Activated T-helper 1 cell treated with anti-CD3 and anti-CD28 coated beads, Interleukin-12 subunit alpha, Interleukin-12 subunit beta, Interleukin-2, Interleukin-4 antibody, amounts not matched to agents 30 ng/mL and 10 ng/mL and 1 ng/mL, durations not matched to agents 14 hours and 24 hours and 36 hours (primary cell): ENCODE measurements at places on chromosomes 1 and 21. TPM values are rescaled to one million over a fixed set of nuclear protein-coding genes. Genes with fewer than 3 reads are reported as not detected.

DNA sequence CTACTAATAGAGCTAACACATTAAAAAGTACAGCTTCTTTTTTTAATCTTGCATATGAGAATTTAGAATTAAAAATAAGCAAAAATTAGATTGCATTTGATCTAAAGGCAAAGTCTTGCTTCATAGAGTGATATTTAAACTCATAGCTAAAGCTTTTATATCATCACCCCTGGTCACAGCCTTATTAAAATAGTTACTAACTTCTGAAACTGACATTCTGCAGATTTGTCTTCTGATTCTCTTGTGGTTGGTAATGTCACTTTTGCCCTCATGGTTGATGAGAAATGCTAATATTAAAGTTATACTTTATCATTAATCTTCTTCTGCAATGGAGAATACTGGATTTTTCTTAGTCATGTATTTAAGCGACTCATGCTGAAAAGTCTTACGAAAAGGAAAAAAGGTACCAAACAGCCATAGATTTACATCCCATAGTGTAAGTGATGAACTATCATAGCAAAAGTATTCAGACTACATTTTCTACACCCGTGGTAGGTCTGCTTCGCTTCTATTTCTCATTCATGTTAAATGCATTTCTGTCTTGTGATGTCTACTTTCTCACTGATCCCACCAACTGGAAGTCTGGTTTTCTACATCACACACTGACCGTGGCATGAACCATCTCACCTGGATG is 330.5 kb upstream of the B3GALT2 start:
- peaks cover 3% of the 10 kb centered on the region for H3K27me3 ChIP-seq
- peaks cover 6% of the 10 kb centered on the region for H3K36me3 ChIP-seq
- H3K27ac ChIP-seq, result no peak overlapping the region
- no peaks in the 10 kb centered on the region for H3K4me1 ChIP-seq

LCE2A gene
- total RNA-seq, result not detected in 2 replicates

ETV3L gene
- total RNA-seq, result not detected in 2 replicates

GRCh38 chr1:202010180-202011015 is at the start of gene ELF3:
Gene ELF3 (plus strand): TSS chr1:202010587. CDS start chr1:202011137, 550 bp downstream.
- no peak for DNase-seq
- H3K27ac ChIP-seq, result no peak within 1 kb of the TSS
- H3K27me3 ChIP-seq, result no peaks in the 10 kb centered on the region
- H3K4me3 ChIP-seq, result no peak within 1 kb of the TSS
- H3K4me1 ChIP-seq, result no peaks in the 10 kb centered on the region

DNA sequence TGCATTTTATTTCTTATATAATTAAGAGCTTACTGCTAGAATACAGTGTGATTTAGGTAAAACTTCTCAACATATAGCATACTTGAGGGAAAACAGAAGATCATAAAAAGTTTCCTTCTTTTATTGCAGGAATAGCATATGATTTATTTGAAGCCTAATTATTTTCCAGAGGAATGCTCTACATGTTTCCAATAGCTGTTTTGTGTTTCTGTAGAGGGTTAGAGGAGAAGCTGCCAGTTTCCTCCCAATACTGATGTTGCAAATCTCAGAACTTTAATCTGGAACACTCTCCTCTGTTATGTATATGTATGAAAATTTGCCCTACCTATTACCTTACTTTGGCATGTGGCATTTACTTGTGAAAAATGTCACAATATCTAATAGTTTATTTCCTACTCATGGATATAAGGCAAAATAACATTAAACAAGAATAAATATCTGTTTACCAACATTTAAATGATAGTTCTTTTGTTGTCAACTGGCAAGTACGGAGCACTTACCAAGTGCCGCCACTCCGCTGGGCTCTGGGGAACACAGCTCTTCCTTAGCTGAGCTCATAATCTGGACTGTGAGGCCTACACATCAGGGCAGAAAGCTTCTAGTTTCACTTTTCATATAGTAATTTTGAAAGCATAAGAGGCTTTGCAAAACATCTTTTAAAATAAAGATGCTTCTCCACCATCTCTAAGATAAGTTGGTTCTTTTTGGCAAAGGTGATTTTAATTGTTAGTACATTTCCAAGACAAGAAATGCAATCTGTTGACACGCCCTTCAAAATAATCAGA is 239.8 kb upstream of the C1orf105 start:
- peak overlapping the region; percentile 75 for H3K4me3 ChIP-seq
- DNase-seq, result peak; percentile 22
- peaks cover 3% of the 10 kb centered on the region for H3K36me3 ChIP-seq
- H3K27me3 ChIP-seq, result no peaks in the 10 kb centered on the region
- peaks cover 50% of the 10 kb centered on the region for H3K4me1 ChIP-seq

ACOT11 gene
- 0.91 and 2.1 TPM in 2 replicates for total RNA-seq

GRCh38 chr1:104648269-104648691 is 898.6 kb downstream of the AMY1C start:
- H3K4me1 ChIP-seq, result no peaks in the 10 kb centered on the region
- DNase-seq, result no peak
- no peaks in the 10 kb centered on the region for H3K36me3 ChIP-seq
- H3K4me3 ChIP-seq, result no peak overlapping the region
- no peak overlapping the region for H3K27ac ChIP-seq

DNA sequence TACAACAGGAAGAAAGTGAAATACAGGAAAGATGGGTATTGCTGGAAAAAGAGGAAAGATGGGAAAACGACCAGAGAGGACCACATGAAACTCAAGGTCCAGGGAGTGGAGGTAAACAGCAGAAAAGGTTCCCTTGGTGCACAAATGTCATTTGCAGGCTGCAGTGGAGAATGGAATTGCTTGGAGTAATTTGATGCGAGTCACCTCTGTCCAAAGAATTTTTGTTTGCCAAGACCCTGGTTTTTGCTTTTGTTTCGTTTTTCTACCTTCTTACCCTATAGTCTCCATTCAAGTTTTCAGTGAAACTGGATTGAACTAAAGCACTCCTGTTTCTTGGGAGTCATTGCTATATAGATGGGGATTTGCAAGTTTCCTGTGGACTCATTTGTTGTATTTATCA is 464.3 kb downstream of the CAMTA1 start:
- no peaks in the 10 kb centered on the region for H3K4me1 ChIP-seq
- H3K27me3 ChIP-seq, result peaks cover 5% of the 10 kb centered on the region
- DNase-seq, result no peak
- H3K27ac ChIP-seq, result no peak overlapping the region

GRCh38 chr1:200967693-200968468 is 55.6 kb downstream of the KIF21B start:
- H3K36me3 ChIP-seq, result peaks cover 10% of the 10 kb centered on the region
- no peak overlapping the region for H3K27ac ChIP-seq
- no peak overlapping the region for H3K4me3 ChIP-seq
- DNase-seq, result no peak
- peaks cover 4% of the 10 kb centered on the region for H3K4me1 ChIP-seq
- no peaks in the 10 kb centered on the region for H3K27me3 ChIP-seq

DNA sequence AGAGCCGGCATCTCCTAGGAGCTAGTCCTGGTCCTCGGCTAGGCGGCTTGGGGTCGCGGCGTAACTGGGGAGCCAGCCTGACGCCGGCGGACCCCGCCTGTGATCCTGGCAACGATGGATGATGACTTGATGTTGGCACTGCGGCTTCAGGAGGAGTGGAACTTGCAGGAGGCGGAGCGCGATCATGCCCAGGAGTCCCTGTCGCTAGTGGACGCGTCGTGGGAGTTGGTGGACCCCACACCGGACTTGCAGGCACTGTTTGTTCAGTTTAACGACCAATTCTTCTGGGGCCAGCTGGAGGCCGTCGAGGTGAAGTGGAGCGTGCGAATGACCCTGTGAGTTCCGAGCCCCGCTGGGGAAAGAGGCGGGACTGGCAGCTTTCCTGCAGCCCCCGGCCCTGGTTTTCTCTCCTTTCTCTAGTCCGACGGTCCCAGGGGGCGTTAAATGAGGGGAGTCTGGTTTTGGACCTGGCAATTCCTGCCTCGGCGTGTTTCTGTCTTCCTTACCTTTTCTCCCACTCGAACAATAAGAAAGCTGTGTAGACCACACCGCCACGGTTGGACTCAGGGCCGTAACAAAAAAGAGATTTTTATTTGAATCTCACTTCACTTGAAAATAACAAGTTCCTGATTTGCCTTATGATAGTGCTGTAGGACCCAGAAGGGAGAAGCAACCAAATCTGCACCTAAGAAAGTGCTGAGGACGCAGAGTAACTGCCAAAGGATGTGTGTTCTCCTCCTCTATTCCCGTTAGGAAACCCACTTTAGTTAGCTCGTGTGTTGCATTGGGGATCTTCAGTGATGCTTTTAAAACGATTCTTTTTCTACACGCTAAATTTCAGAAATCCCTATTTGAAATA is at the start of gene SPRTN:
Gene SPRTN, plus strand, starts transcription at position 24 of the 859 bp plus-strand sequence. Its CDS starts 91 bp downstream, at position 115.
- H3K4me1 ChIP-seq, result peaks cover 53% of the 10 kb centered on the region
- peak within 1 kb of the TSS; percentile 98 for H3K4me3 ChIP-seq
- H3K27me3 ChIP-seq, result peaks cover 3% of the 10 kb centered on the region
- DNase-seq, result no peak
- peaks cover 30% of the 10 kb centered on the region for H3K36me3 ChIP-seq
